ENCODE measurements at places on chromosomes 13 and 19.

DNA sequence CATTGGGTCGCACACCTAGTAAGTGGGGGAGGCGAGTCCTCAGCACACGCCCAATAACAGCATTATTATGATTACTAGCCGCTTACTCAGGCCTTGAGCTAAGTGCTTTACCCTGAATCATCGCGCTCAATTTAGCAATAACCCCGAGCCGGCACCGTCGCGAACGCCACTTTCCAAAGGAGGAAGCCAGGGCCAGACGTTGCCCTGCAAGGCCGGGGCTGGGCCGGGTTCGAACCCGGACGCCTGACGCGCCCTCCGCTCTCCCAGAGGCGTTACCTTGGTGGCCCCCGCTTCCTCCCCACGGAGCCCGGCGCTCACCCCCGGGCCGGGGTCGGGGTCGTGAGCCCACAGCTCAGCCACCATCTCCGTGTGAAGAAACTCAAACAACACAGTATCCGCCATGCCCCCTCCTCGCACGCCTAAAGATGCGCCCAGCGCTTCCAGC lies at the start of gene TRAPPC6A:
Gene TRAPPC6A (minus strand): TSS at position 421 of the 445 bp plus-strand sequence. CDS start 19 bp downstream, at position 402.
- no peak for DNase-seq

- DNase-seq, result no peak
These were observed 52.0 kb downstream of the RAB20 start for GRCh38 chr13:110509478-110509926.

GRCh38 chr19:1568320-1569019 lies at the start of gene MEX3D:
TSS of gene MEX3D (minus strand) at chr19:1568325. CDS start at chr19:1568058, 267 bp downstream.
- DNase-seq, result no peak

DNA sequence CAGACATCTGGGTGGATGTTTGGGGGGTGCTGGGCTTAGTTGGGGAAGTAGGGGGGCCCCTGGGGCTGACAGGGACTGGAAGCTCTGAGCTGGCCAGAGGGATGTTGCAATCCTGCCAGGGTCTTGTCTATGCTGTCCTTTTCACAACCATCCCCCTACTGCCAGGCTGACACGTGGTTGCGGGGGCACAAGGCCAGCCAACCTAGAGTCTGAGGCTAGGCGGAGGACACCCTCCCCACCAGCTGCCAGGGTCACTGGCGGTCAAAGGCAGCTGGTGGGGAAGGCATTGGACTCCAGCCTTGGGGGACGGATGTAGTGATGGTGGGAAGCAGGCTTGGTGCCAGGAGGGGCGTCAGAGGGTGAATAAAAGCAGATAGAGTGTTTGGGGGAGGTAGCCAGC lies 1.6 kb upstream of the APOC1 start:
- peak; percentile 66 for DNase-seq

DNA sequence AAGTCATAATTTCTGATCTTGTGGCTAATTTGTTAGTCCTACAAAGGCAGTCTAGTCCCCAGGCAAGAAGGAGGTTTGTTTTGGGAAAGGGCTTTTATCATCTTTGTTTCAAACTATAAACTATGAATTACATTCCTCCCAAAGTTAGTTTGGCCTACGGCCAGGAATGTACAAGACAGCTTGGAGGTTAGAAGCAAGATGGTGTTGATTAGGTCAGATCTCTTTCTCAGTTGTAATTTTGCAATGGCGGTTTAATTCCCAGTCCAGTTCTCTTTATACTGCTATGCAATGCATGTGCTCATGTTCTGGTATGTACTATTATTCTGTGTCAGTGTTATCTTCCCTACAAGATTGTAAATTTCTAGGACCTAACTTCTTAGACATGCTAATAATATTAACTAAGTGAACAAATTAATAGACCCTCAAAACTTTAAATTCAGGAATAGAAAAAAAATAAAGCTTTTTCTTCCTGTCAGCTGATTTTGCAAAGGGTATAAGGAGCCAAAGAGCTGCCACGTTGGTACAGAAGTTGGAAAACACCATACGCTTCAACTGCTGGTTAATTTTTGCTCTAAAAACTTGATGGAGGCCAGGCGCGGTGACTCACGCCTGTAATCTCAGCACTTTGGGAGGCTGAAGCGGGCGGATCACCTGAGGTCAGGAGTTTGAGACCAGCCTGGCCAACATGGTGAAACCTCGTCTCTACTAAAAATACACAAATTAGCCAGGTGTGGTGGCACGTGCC lies 1.3 kb upstream of the DNAJC15 start:
- no peak for DNase-seq

GRCh38 chr13:103676329-103676728 lies 610.1 kb upstream of the SLC10A2 start:
- DNase-seq, result no peak

GRCh38 chr13:80379245-80379644 lies 38.3 kb upstream of the SPRY2 start:
- no peak for DNase-seq

GRCh38 chr19:5293612-5294378 lies 46.8 kb downstream of the PTPRS start:
- no peak for DNase-seq

GRCh38 chr13:49428041-49428763 lies 15.7 kb downstream of the CAB39L start:
- no peak for DNase-seq

All from occipital lobe (tissue), 3 donors.